ENCODE measurements at places on chromosomes 3 and 15. TPM values are rescaled to one million over a fixed set of nuclear protein-coding genes. Genes with fewer than 3 reads are reported as not detected.

Gene AHSG
- not detected for polyA plus RNA-seq

Gene FAM81A
- polyA plus RNA-seq = 11.5 TPM

Gene ARHGEF26
- 6.0 TPM for polyA plus RNA-seq

Gene ST8SIA2
- polyA plus RNA-seq = 0.62 TPM

Gene CHRFAM7A
- 6.6 TPM for polyA plus RNA-seq

Gene ITIH4
- polyA plus RNA-seq = 0.89 TPM

Gene CHST13
- polyA plus RNA-seq = 0.49 TPM

Gene SPTBN5
- polyA plus RNA-seq = 0.24 TPM

Gene PPIP5K1
- 9.3 TPM for polyA plus RNA-seq

Gene MUC20
- 0.87 TPM for polyA plus RNA-seq

Gene SLC22A13
- 0.08 TPM for polyA plus RNA-seq

Gene DAZL
- not detected for polyA plus RNA-seq

Gene PLSCR4
- 10.1 TPM for polyA plus RNA-seq

Gene CCDC39
- not detected for polyA plus RNA-seq

Gene PTH1R
- polyA plus RNA-seq = 0.76 TPM

Gene SYNPR
- polyA plus RNA-seq = not detected

Gene SLITRK3
- not detected for polyA plus RNA-seq

Gene EPHA3
- not detected for polyA plus RNA-seq

Gene GPR87
- polyA plus RNA-seq = 0.41 TPM

Gene CCR3
- polyA plus RNA-seq = not detected

Gene CASR
- polyA plus RNA-seq = not detected

Gene UCN2
- polyA plus RNA-seq = 15.6 TPM

Gene IQCB1
- polyA plus RNA-seq = 22.9 TPM

Gene SERINC4
- polyA plus RNA-seq = 0.04 TPM

Gene C3orf70
- not detected for polyA plus RNA-seq

Gene APOD
- 0.28 TPM for polyA plus RNA-seq

Gene ZIC4
- not detected for polyA plus RNA-seq

Gene SQOR
- 33.8 TPM for polyA plus RNA-seq

Gene RFC4
- 68.8 TPM for polyA plus RNA-seq

Gene MRAS
- 15.0 TPM for polyA plus RNA-seq

Gene C2CD4A
- 0.10 TPM for polyA plus RNA-seq

Gene HACL1
- polyA plus RNA-seq = 26.3 TPM

Gene TRIM71
- polyA plus RNA-seq = not detected

Gene GPD1L
- 13.6 TPM for polyA plus RNA-seq

Gene RHOV
- 4.9 TPM for polyA plus RNA-seq

Gene CAV3
- polyA plus RNA-seq = not detected

Gene GP5
- not detected for polyA plus RNA-seq

Gene LMAN1L
- polyA plus RNA-seq = not detected

Gene PLSCR2
- not detected for polyA plus RNA-seq

Gene MYEF2
- 43.5 TPM for polyA plus RNA-seq

Gene C3orf49
- not detected for polyA plus RNA-seq

Gene WDR82
- polyA plus RNA-seq = 53.8 TPM

Gene SUSD5
- 2.0 TPM for polyA plus RNA-seq

Gene PYGO1
- polyA plus RNA-seq = 6.3 TPM

Gene CHRNB4
- polyA plus RNA-seq = 0.69 TPM

Gene SCAMP5
- polyA plus RNA-seq = 15.0 TPM

Gene ZNF662
- not detected for polyA plus RNA-seq

Gene RTP4
- polyA plus RNA-seq = not detected

Gene PEX5L
- polyA plus RNA-seq = 0.06 TPM

Gene RASL12
- polyA plus RNA-seq = 0.18 TPM

Gene FSD2
- not detected for polyA plus RNA-seq

Gene SETMAR
- 7.2 TPM for polyA plus RNA-seq

Gene TRPC1
- polyA plus RNA-seq = 11.8 TPM
